NCI-H2107 (cell line): ENCODE measurements at places on chromosomes 1 and 21.

GRCh38 chr1:26478159-26478558, 5.9 kb downstream of the HMGN2 start:
- no peak for DNase-seq

- DNase-seq, result no peak
Observed at GRCh38 chr1:23514111-23514679, 16.8 kb downstream of the E2F2 start.

- no peak for DNase-seq
Observed at GRCh38 chr1:177315261-177315660, 144.5 kb downstream of the BRINP2 start.

GRCh38 chr1:51666478-51666877, 49.6 kb downstream of the OSBPL9 start:
- DNase-seq, result no peak

GRCh38 chr1:161781995-161782394, 15.9 kb downstream of the ATF6 start:
- no peak for DNase-seq

DNA sequence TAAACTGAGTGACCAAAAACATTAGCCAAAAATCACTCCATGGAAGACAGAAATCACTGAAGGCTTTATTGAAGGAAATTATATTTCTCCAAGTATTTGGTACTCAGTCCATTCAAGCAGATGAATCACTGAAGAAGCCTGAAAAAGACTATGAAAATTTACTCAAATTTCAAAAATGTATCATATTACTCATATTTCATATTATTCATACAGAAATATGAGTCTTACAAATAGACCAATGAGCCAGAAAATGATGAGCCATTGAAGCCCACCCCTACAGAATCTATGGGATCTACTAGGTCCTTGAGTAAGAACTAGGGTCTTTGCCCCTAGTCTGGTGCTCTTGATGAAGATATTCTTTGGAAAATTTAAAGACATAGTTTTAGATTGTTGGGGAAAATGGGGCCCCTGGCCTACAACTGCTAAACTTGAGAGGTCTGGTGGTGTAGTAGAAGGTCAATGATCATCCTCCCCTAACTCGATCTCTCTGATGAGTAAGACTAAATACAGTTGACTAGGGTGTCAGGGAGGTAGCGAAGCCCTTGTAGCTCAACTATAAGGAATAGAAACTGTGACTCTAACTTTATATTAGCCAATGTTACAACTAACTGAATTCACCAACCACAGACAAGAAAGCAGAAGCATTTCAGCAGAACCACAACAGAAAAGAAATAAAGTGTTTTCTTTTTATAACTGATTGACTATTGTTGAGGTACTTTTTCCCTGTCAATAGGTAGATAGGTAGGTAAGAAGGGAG, 81.0 kb downstream of the NOTCH2 start:
- no peak for DNase-seq

DNA sequence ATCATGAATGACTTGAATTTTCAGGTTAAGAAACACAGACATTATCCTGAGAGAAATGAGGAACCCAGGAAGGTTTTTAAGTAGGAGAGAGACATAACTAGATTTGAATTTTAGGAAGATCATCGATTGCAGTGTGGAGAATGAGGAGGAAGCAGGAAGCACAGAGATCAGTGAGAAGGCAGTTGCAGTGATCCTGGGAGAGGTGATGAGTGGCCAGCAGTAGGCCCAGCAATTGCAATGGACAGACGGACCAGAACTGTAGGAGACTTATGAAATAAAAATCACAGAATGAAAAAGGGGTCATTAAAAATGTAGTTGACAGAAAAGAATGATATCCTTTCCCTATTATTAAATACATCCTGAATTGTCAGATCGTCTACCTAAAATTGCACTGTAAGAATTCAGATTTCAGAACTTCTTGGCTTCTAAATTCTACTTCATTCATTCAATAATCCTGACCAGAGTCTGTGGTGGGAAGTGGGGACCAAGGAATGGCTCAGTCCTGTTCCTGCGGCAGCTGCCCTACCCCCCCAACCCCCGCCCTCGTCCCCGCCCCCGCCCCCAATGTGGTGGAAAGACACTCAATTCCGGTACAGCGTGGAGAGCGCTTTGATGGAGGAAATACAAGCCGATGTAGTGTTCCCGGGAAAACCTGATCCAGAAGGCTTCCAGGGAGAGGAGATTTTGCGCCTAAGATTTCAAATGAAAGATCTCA, 35.1 kb downstream of the SLC2A1 start:
- no peak for DNase-seq

DNA sequence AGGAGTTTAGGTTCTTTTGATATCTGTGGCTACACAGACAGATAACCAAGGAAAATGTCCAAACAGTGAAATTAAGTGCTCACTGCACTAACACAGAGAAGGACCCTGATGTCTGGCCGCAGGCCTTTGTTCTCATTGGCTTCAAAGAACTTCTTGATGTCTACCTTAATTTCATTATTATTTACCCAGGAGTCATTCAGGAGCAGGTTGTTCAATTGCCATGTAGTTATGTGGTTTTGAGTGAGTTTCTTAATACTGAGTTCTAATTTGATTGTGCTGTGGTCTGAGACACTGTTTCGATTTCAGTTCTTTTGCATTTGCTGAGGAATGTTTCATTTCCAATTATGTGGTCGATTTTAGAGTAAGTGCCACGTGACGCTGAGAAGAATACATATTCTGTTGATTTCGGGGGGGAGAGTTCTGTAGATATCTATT, 15.2 kb upstream of the LGALS8 start:
- DNase-seq, result no peak

DNA sequence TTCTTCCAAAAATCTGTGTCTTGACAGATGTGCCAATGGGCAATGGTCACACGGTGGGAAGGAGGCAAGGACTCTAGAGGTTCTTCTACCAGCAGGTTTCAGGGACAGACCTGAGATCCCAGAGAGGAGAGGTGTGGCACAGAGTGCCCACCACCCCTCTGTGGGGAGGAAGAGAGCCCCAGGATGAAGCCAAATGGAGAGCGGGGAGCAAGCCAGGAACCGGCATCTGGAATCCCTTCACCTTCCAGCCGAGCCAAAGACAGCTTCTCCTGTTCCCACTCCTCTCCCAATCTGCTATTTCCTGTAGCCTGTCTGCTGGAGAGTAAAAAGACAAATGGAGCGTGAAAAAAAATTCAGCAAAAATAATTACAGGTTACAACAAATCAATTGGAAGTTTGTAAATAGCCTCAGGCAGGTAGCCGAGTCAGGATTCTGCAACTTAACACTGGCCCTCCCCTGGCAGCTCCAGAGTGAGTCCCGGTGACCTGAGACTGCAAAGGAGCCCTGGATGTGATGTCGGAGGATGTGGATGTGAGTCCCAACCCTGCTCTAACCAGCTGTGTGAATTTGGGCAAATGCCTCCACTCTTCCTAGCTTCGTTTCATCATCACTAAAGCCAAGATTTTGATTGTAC, 45.4 kb upstream of the LRRN2 start:
- DNase-seq, result no peak
